COLO829 (cell line): ENCODE measurements at places on chromosomes 5 and 9.

GRCh38 chr9:83138422-83139135 lies 75.6 kb upstream of the RASEF start:
- no peak for DNase-seq

DNA sequence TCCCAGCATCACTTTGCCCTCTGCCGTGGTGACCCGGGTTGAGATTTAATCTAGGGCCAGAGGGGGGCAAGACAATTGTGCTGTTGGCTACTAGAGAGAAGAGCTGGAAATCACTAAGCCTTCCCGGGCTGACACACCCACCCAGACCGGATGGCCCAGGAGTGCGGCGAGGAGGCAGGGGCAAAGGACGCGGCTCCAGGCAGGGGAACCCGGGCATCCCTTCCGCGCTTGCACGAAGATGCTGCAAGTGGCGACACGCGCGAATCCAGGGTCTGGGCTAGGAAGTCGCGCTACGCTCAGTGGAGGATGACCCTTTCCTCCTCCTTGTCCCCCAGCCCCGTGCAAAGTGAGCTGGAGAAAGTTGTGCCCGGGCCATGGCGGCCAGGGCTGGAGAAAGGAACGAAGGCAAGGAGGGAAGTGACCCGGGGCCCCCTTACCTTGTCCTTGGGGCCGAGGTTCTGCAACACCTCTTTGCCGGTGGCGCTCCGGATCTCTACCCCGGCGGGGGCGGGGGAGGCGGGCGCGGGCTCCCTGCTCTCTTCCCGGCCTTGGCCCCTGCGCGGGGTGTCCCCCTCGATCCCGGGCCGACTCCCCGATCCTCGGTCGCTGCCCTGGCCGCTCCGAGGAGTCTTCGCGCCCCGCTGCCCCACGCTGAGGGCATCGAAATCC lies 693 bp downstream of the DPYSL3 start:
- no peak for DNase-seq

DNA sequence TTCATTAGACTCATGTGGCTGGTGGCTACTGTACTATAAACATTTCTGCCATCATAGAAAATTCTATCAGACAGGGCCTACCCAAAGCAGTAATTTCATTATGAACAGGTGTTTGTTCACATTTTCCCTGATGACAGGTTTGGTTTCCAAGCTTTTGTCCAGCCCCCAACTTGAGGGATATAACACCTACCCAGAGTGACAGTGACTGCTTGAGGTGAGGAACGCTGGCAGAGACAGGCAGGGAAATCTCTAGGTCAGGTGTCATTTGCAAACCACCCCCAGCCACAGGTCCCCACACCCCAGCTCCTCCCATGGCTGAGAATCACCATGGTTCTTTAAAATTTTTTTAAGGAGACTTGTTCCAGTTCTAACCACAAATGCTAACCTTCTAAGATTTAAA lies 25.5 kb downstream of the GOLM1 start:
- no peak for DNase-seq

DNA sequence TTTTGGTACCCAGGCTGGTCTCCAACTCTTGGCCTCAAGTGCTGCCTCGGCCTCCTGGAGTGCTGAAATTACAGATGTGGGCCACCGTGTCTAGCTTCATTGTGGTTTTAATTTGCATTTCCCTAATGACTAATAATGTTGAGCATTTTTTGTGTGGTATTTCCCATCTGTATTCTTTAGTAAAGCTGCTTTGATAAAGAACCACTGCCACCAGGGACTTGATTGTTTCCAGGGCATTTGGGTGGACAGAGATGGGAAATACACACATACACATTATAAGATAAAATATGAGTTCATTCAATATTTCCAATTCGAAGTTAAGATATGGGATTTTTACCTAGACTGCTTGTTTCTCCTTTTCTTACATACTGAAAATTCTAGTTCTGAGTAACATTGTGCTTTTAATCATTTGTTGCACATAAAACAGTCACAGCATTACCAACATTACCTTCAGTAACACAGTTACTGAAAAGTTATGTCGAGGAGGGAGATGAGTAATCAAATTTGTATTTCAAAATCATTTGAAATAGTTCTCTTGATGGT lies 28.9 kb downstream of the HABP4 start:
- DNase-seq = no peak

DNA sequence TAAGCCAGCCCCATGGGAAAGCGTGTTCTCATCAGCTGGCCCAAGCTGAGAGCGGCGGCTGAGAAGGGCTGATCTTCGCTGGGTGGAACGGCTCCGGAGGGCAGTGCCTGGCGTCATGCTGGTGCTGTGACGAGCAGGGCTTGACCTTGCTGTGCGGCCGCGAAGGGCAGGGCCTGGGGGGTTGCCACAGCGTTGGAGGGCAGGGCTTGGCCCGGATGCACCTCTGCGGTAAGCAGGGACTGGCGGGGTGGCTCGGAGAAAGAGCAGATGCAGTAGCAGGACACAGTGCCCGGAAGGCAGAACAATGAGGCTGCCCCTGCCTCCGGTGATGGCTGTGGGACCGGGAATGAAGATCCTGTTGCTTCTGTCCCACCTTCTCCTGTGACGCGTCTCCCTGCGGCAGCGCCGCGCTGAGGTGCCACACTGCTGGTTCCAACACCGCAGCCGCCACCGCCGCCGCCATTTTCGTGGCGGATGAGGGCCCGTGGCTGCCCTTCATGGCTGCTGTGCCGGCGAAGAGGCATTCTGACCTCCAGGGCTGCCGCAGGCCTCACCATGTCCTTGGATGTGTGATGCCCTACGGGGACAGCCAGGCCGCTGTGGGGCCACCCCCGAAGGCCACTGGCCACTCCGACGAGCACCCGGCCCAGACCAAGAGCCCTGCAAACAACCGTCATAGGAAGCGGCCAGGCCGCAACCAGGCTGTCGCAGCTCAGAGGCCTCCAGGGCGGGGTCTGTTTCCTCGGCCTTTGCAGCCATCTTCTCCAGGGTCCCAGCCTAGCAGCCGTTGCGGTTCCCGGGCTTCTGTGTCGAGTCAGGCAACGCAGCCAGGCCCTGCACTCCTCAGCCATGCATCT lies 890.5 kb upstream of the CTNND2 start:
- DNase-seq = no peak

- no peak for DNase-seq
These were observed 10.5 kb downstream of the PIK3R1 start for GRCh38 chr5:68225911-68226545.

GRCh38 chr5:62731022-62731421 lies 152.4 kb downstream of the LRRC70 start:
- DNase-seq = no peak

DNA sequence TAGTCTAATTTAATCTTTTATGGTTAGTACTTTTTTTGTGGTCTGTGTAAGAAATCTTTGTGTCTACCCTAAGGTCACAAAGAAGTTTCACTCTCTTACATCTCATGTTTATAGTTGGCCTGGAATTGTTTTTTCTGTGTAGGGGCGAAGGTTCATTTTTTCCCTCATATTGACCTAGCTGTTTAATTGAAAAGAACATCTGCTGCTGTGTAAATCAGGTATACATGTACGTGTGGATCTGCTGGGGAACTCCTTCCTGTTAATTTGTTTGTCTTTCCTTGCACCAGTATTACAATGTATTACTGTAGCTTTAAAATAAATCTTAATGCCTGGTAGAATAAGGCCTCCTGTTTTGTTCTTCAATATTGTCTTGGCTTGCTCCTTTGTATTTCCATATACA lies 37.8 kb downstream of the EXOSC2 start:
- DNase-seq = no peak

DNA sequence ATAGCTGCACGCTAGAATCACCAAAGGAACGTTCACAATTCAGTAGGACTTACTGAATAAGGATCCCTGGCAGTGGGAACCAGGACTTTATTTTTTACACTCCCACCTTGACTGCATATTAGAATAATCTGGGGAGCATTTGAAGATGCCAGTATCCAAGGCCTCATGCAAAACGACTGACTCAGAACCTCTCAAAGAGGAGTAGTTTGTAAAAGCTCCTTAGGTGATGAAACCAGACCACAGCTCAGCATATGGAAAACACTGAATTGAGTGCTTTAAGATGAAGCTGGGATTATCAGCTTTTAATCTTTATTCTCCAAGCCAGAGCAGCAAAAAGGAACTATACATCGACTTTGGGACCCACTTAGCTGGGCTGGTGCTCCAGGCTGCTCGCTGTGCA lies 288.3 kb downstream of the MLLT3 start:
- DNase-seq = no peak

DNA sequence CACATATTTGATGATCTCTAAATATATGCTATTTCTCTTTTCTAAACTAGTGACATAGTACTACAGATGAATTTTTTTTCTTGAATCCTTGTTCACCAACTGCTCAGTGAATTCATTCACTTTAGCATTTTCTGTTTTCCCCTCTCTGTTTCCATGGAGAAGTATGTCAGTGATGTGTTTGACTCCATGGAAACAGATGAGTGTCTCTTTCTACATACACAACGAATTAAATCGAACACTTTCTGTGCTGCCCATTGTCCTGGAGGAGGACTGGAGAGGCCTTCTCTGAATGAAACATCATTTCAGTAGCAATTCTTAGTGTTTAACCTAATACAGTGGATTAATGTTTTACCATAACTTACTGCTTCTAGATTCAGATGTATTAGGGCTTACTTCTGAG lies 9.5 kb downstream of the INVS start:
- DNase-seq = no peak

DNA sequence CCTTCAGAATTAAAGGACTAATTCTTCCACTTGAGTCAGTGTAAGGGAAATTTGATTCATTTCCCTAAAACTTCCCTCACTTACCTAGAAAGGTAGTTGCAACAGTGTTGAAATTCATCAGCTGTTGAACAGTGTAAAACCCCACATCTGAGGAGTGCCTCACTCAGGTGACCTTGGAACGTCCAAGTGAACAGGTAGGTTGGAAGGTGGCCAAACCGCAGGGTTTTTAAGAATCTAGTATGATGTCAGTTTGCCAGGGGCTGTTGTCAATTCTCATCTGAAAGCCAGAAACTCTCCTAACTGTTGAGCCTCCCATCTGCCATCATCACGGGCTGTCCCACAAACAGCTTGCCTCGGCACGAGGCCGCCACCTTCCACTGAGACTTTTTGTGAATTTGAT lies 105.7 kb downstream of the TMEM174 start:
- DNase-seq = no peak

GRCh38 chr5:35416217-35416988 lies 186.1 kb upstream of the PRLR start:
- no peak for DNase-seq

- no peak for DNase-seq
These were observed 10.5 kb upstream of the IRF1 start for GRCh38 chr5:132500931-132501628.

- no peak for DNase-seq
These were observed at the start of gene AKNA for GRCh38 chr9:114387680-114388356. Gene AKNA (minus strand): TSS chr9:114387982. CDS start chr9:114381333, 6,649 bp downstream.

DNA sequence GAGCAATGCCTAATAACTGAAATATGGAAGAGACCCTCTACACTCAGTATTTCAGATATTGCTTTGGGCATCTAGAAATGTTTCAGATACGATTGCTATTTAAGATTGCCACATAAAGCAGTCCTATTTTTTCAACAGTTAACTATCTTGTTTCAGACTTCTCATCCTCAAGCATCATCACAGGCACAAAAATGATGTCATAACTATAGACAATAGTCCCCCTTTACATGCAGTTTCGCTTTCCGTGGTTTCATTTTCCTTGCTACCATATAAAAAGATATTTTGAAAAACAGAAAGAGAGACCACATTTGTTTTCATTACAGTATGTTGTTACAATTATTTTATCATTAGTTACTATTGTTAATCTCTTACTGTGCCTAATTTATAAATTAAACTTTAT lies 347.4 kb downstream of the NDUFS4 start:
- DNase-seq = no peak
